ENCODE measurements at places on chromosomes 4 and X.

DNA sequence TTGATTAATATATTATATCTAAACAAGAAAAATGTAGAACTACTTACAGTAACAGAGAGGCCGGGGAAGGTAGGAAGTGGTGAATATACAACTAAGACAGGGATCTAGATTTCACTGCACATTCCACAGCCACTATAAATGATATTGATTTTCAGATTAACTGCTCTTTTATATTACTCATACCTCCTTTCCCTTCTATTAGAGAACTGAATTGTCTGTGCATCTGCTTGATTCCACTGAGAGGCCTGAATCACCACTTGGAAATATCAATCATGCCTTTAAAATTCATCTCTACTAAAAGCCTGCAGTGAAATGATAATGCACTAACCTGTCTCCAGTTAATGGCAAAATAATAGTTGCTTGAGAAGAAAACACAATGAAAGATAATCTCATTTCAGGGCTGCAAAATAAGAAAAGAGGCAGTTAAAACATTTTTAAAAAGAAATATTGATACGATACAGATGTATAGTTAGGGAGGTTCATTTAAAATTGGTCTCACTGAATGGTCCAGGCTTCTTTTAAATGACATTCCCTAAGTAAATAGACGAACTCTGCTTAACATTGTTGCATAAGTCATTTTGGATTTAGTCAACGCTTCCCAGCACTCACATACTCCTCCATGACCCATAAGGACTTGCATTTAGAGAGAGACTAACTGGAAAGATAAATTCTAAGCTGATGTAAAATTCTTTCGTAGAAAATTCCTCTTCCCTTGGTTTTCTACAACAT is 3.8 kb downstream of the ANTXR2 start:
- no peak for DNase-seq

DNA sequence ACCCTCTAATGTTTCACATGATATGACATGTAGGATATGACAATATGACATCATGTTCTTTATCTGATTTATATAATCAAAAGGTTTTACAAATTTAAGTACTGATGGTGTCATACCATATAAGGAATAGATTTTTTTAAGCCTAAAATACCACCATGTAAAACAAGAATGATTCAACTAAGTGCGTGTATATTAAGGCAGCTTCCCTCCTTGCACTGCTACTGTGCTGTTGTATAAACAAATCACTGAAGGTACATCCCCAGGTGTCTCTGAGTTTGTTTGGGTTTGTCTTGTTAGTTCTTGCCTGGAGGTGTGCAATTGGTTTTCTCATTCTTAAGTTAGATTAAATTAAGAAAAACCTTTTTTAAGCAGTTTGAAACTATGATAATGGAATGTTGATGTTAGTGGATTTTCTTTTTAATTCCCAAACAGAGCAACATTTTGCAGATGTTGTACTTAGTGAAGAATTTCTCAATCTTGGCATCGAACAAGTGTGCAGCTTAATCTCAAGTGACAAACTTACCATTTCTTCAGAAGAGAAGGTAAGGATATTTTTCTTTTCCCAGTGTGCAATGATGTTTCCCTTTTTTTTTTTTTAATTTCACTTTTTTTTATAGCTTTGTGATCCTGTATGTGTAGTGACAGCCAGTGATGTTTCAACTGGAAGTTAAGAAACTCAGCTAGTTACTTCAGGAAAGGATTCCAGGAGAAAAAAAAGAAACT is 33.4 kb upstream of the MSMO1 start:
- no peak for DNase-seq

GRCh38 chrX:24468245-24468644 is 3.2 kb downstream of the PDK3 start:
- DNase-seq, result no peak

GRCh38 chr4:55398966-55399365 is 3.2 kb downstream of the TMEM165 start:
- no peak for DNase-seq

DNA sequence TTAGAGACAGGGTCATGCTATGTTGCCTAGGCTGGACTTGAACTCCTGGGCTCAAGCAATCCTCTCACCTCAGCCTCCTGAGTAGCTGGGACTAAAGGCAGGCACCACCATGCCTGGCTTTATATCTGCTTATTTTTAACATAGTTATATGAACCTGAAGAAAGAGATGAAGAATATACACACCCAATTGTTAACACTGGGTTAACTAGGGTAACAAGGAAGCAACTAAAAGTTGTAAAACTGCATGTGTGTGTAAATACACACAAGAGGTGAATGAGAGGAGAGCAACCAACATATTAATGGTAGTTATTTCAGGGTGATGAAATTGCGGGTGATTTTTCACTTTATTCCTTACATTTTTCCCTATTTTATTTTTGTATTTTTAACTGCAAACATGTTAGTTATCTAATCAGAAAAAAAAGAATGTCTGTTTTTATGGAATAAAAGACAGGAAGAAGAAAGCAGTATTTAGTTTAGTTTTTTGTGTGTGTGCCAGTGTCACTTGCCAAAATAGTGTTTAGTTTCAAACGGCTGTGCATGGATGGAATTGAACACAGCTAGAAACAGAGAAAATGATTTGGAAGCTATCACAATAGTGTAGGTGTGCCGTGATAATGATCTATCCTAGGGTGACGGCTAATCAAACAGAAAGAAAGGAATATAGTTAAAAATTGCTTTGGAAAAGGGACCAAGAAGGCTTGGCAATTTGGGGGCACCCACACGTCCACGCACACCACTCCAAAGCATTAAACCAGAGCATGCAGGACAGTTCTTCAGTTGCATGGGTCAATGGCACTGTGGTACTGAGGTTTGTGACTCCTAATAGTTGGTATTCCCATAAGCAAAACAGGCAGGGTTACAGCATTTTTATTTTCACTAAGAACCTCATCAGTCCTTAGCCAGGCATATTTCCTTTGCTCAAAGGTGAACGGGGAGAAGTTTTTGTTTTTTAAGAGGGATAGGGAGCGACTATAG is 89.1 kb upstream of the KLHL13 start:
- DNase-seq, result no peak

DNA sequence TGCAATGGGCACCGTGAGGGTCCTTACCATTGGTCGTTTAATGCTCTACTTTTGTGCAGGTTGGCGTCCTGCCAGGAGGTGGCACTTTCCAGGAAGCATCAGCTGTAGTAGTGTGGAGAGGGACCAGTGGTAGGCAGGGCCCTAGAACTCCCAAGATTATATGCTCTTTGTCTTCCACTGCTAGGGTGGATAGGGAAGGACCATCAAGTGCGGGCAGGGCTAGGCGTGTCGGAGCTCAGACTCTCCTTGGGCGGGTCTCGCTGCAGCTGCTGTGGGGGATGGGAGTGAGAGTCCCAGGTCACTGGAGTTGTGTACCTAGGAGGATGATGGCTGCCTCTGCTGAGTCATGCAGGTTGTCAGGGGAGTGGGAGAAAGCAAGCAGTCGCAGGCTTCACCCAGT is 134.7 kb downstream of the KLF8 start:
- DNase-seq, result no peak

GRCh38 chr4:40325406-40326019 is 9.6 kb upstream of the CHRNA9 start:
- DNase-seq, result no peak

DNA sequence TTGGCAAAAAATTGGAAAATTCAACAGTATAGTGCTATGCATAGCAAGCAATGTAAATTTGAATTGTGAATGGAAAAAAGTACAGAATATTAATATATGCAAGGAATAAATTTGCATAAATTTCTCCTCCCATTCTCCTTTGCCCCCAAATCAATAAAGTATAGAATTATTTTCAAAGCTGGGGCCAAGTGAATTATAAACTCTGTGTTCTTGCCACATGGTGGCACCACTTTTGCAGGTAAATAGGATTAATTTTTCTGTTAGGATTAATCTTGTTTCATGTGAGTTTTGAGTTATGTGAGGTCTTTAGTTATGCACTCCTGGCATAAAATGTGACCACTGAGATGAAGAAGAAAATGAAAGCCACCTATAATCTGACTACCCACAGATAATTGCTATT is 19.9 kb downstream of the COPS4 start:
- no peak for DNase-seq

DNA sequence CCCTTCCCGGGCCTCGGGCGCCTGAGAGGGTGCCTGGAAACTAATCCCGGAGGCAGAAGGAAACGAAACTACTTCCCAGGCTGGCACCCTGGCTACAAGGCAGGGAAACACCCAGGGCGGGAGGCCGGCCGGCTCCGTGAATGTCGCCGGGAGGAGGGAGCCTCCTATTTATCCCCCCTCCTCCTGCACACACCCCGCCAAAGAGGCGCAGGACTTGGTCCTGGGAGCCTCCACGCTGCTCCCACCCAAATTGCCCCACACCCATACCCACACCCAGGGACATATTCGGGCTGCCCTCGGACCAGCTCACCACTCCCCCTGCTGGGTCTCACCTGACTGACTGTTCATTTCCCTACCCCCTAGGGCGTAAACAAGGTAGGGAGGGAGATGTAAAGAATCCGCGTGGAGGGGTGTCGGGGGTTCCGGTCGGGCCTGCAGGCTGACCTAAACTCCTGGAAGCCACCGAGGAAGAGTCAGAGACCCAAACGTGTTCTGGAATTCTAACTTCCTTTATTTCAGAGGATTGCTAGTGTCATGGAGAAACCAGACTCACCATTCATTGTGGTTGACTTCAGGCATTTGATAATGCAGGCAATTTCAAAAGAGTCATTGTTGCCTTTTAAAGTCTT is at the start of gene BTC:
BTC (minus strand) TSS at position 142 of the 629 bp plus-strand sequence. CDS start 198 bp downstream, outside the sequence.
- no peak for DNase-seq
